Lung (tissue), 17 donors: ENCODE measurements at places on chromosomes 13 and 19. TPM values are rescaled to one million over a fixed set of nuclear protein-coding genes. Genes with fewer than 3 reads are reported as not detected.

Gene ZNF525
- 7.1 TPM for total RNA-seq

DNA sequence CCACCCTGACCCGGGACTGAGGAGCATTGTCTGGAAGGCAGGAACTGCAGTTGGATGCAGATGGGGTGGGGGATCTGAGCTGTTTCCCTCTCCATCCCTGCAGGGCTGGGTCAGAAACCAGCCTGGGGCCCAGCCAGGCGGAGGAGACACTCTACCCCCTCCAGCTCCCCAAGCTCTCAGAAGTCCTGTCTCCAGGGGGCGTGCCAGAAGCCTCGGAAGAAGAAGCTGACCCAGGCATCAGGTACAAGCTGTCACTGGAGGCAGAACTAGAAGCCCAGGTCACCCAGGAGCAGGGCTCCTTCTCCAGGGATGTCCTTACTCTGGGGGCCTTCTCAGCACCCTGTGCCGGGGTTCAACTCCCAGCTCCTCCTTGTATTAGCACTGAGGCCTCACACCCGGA is 15.5 kb downstream of the SIX5 start:
- H3K36me3 ChIP-seq, result no peaks in the 10 kb centered on the region
- no peak overlapping the region for H3K27ac ChIP-seq
- H3K4me3 ChIP-seq, result no peak overlapping the region
- H3K4me1 ChIP-seq, result no peaks in the 10 kb centered on the region
- no peak for DNase-seq

Gene SLC17A7
- total RNA-seq, result 0.31 TPM

Gene SLC25A42
- total RNA-seq, result 7.5 TPM

GRCh38 chr13:93655154-93655553 is 428.5 kb downstream of the GPC6 start:
- no peak for DNase-seq
- H3K36me3 ChIP-seq, result no peaks in the 10 kb centered on the region

Gene N4BP2L1
- 12.4 TPM for total RNA-seq

Gene EBPL
- total RNA-seq, result 60.5 TPM

GRCh38 chr13:24308068-24308445 is 1.3 kb upstream of the C1QTNF9 start:
- H3K27me3 ChIP-seq, result no peaks in the 10 kb centered on the region
- H3K27ac ChIP-seq, result no peak overlapping the region
- H3K4me3 ChIP-seq, result no peak overlapping the region
- no peaks in the 10 kb centered on the region for H3K36me3 ChIP-seq
- DNase-seq, result no peak

Gene ZNF224
- total RNA-seq, result 63.7 TPM

DNA sequence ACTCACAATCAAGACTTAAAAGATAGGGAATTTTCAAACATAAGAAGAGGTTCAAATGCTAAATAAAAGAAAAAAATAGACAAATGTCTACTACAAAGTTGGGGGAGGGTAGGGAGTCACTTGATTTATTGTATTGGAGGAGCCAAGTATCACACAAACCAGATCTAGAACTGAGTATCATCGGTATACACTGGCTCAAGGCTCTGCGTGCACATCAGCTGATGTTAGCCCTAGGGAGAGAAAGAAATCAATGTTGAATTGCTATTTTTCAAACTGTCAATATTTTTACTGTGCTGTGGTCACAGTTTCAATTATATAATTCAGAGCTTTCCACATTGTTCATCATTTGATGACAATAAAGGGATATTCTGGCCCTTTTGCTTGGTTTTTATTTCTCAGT is 54.9 kb upstream of the RXFP2 start:
- H3K27ac ChIP-seq, result no peak overlapping the region
- H3K4me3 ChIP-seq, result no peak overlapping the region
- DNase-seq, result no peak
- no peaks in the 10 kb centered on the region for H3K36me3 ChIP-seq
- H3K27me3 ChIP-seq, result no peaks in the 10 kb centered on the region
- no peaks in the 10 kb centered on the region for H3K4me1 ChIP-seq

Gene ERCC2
- 17.8 TPM for total RNA-seq

DNA sequence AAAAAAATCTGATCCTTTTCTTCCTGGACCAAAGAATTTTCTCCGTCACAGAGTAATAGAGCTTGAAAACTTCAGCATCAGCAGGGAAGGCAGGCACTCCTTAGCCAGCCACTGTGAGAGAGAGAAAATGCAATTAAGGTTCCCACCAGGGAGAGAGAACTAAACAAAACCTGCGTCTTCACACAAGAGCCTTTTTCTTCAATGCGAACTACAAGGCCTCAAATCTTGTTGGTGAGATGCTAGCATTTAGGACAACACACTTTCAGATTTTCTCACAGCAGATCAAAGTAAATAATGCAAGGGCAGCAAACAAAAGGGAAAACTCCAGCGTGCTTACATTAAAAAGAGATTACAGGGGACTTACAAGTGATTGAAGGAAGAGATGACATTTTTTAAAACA is 80.1 kb downstream of the DACH1 start:
- peak; percentile 54 for DNase-seq
- no peak overlapping the region for H3K4me3 ChIP-seq
- H3K27me3 ChIP-seq, result no peaks in the 10 kb centered on the region

Gene LILRB2
- 44.7 TPM for total RNA-seq

Gene PSG7
- total RNA-seq, result not detected

DNA sequence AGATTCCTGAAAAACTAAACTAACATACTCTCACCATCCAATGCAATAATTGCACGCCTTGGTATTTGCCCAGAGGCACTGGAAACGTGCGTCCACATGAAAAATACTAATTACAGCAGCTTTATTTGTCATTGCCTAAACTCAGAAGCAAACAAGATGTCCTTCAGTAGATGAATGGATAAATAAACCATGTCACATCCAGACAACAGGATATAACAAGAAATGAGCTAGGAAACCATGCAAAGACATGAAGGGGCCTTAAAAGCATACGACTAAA is 25.0 kb downstream of the ELL start:
- peaks cover 50% of the 10 kb centered on the region for H3K4me1 ChIP-seq
- no peaks in the 10 kb centered on the region for H3K27me3 ChIP-seq
- no peak for DNase-seq
- H3K27ac ChIP-seq, result no peak overlapping the region
- H3K36me3 ChIP-seq, result no peaks in the 10 kb centered on the region
- H3K4me3 ChIP-seq, result no peak overlapping the region

Gene EMC10
- total RNA-seq, result 62.2 TPM

DNA sequence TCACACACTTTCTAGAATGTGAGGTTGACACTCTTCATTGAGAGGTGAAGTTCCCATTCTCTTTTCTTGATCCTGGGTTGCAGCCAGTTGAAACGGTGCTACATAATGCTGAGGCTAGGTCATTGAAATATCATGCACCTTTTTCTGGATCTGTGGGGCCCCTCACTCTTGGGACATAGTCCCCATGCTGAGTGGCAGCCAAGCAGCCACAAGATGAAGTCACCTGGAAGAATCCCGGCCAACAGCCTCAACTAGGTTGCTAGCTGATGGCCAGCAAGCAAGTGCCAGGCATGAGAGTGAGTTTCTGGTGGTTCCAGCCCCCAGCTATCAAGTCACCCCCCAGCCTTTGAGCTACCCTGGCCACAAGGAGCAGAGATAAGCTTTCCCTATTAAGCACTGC is 148.5 kb upstream of the TSHZ3 start:
- H3K4me3 ChIP-seq, result no peak overlapping the region
- H3K4me1 ChIP-seq, result no peaks in the 10 kb centered on the region
- no peaks in the 10 kb centered on the region for H3K36me3 ChIP-seq

DNA sequence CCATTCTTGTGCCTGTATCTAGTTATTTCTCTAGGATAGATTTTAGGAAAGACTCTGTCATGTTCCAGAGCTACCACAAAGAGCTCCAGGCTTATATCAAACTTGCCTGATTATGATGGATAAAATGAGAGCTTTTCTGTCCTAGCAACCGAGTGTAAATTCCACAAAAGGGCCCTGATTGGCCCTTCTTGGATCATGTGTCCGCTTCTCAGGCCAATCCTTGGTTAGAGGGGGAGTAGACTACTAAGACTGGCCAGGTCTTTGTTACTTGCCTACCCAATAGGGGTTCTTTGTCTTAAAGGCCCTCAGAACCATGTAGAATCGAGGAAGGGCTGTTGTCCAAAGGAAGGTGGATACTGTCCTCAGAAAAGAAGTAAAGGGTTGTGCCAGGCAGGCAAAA is 2.4 kb downstream of the DHX34 start:
- H3K36me3 ChIP-seq, result peaks cover 13% of the 10 kb centered on the region
- no peak overlapping the region for H3K27ac ChIP-seq
- DNase-seq, result peak; percentile 3
- no peak overlapping the region for H3K4me3 ChIP-seq

- no peak for DNase-seq
- no peak overlapping the region for H3K4me3 ChIP-seq
- peaks cover 18% of the 10 kb centered on the region for H3K36me3 ChIP-seq
- no peaks in the 10 kb centered on the region for H3K27me3 ChIP-seq
- no peak overlapping the region for H3K27ac ChIP-seq
Observed at GRCh38 chr13:113327766-113328471, 30.9 kb downstream of the LAMP1 start.
